ENCODE measurements at places on chromosomes 4 and X.

DNA sequence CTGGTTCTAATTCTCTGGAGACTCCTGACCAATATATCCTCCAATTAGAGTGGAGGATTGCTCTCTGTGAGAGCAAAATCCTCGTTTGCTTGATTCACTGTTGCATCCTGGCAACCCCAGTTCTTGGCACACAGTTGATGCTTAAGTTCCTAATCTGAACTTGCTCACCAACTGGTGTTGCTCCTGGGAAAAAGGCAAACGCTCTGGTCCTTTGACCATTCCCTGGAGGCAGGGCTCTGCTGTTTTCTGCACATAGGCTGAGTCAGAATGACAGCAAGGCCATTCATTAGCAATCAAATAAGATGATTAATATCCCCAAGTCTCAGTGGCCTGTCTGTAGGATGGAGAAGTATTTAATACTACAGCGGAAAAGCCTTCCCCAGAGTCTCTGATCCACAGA, 172.7 kb upstream of the TBC1D9 start:
- DNase-seq = no peak

DNA sequence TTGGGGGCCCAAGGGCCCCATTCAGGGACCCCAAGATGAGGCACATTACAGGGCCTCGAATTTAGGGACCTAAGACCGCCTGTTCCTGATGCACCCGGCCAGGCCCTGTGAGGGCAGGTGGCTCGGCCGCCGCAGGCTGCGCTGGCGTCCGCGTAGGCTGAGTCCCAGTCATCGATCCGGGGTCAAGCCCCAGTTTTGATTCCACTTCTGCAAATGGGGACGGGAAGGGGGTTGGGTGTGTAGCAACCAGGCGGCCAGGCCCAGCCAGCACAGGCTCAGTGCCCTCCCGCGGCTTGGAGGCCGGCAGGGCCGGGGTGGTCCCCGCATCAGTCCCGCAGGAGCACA, 327 bp downstream of the PNPLA4 start:
- no peak for DNase-seq

- peak; percentile 10 for DNase-seq
Measured at GRCh38 chr4:154982187-154983047, 201.3 kb downstream of the RBM46 start.

- DNase-seq = no peak
Measured at GRCh38 chrX:8845060-8845459, 43.9 kb upstream of the FAM9A start.

- DNase-seq = no peak
Measured at GRCh38 chrX:155028129-155028528, 1.5 kb downstream of the FUNDC2 start.

- DNase-seq = no peak
Measured at GRCh38 chr4:142043509-142043908, 407.1 kb downstream of the IL15 start.

DNA sequence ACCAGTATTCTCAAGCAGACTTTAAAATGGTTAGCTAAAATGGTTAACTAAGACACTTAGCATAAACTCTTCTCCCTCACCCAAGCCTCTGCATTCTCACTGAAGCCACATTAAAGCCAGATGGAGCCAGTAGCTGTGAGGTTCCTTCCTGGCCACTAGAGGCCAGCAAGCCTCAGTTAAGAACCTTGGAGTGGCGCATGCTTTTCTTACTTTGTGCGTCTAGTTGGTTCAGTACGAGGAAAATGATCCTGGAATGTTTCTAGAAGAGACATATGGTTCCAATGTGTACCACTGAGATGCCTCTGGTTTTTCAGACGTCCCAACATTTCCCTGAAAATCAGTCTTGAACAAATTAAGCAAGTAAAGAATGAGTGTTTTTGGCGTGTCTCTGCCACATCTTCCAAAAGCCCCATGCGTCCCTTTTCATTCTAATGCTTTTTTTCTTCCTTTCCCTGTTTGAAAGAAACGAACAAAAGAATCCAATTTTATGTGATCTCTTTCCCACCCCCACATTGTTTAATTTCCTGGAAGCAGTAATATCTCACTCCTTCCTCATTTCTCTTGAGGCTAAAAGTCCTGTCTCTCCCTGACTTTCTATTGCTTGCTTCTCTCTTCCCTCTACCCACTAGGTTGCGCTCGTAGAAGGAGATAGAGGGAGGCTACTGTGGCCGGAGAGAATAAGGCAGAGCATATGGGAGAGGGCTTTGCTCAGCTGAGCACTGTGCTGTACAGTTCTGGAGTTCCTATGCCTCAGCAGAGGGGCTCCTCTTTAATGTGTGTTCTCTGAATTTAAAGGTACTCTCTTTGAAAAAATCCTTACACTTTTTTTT, 82.9 kb upstream of the TAB3 start:
- DNase-seq = peak; percentile 50

- DNase-seq = no peak
Measured at GRCh38 chrX:51614353-51615012, 4.2 kb downstream of the CENPVL3 start.

- DNase-seq = no peak
Measured at GRCh38 chrX:23861215-23861896, 46.4 kb downstream of the APOO start.

- no peak for DNase-seq
Measured at GRCh38 chrX:40748977-40749376, 13.6 kb upstream of the MED14 start.

GRCh38 chr4:103171006-103171405, 27.1 kb downstream of the CENPE start:
- no peak for DNase-seq

GRCh38 chr4:158192439-158193158, 17.7 kb upstream of the TMEM144 start:
- DNase-seq = no peak

GRCh38 chr4:12889054-12889453, 595.1 kb downstream of the RAB28 start:
- DNase-seq = no peak

GRCh38 chrX:74536152-74536831, 78.1 kb downstream of the RLIM start:
- DNase-seq = peak; percentile 63

DNA sequence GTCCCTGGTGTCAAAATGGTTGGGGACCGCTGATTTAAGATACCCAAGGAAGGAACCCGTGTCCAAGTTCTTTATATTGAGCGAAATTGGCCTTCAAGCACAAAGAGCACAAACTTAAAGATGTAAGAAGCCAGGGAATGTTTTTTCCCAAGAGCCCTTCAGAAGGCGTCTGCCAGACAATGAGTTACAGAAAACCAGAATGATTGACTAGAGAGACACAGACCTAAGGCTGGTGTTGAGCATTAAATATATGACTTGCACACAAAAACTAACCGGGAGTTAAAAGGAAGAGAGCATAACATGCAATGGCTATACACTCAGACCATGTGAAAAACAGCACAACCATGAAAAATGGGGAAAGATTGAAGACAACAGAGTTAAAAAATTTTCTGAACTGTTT, 157.5 kb upstream of the FAM9B start:
- DNase-seq = no peak

DNA sequence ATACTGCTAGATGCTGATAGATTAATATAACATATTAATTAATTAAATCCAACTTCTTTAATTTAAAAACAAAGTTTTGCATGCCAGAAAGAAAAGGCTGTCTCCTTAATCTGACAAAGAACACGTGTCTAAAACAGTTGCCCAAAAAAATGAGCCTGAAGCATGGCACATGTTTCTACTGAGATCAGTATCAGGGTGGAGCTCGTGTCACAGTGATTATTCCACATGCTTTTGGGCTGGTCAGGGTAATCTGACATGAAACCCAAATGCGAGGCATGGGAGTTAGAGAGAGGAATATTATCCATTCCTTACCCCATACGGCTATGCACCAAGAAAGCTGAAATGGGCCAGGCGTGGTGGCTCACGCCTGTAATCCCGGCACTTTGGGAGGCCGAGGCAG, 79.4 kb upstream of the ADRA2C start:
- no peak for DNase-seq

GRCh38 chr4:173091362-173091761, 77.2 kb upstream of the GALNT7 start:
- no peak for DNase-seq

DNA sequence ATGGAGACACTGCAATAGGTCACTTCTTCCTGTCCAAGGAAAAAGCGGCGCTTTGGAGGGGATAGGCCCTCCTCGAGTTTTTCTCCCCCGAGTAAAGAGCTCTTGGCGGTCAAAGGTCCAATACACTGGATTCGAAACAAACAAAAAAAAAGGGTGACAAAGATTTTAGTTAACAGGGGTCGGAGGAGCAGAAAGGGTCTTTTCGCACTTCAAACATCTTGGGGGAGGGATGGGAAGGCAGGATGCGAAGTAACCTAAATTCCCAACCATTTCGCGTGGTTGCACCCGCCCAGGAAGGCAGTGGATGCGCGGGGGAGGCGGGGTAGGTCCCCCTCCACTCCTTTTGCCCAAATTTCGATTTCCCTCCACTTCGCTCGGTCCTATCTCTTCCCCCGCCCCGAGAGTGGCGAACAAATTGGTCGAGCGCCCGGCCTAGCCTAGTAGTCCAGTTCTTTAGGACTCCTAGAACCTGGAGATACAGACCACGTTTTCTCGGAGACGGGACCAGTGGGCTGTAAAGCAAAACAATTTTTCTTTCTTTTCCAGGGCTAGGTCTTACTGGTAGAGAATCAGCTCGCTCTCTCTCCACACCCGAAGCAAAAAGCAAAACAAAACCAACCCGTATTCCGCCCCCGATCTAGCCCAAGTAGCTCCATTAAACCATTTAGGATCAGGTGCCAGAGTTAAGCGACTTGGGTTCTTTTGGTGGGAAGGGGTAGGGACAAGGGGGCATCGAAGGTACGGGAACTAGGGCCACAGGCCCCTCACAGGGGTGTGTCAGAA, 2.0 kb upstream of the STAG2 start:
- no peak for DNase-seq

DNA sequence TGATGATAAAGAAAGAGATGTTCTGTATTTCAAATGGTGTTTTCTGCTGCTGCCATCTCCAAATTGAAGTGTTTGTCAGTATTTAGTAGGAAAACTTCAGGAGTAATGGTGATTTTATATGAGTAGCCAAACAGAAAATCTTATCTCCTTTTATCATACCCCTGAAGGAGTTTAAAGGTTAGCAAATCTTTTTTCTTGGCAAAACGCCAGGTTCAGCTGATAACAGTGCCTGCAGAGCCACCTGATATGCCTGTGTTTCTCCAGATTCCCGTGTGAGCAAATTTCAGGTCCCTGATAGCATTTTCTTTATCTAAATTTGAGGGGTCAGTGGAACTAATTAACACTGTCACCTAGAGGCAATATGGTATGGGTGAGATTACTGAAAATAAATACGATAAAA, 65.8 kb upstream of the ETNPPL start:
- no peak for DNase-seq

DNA sequence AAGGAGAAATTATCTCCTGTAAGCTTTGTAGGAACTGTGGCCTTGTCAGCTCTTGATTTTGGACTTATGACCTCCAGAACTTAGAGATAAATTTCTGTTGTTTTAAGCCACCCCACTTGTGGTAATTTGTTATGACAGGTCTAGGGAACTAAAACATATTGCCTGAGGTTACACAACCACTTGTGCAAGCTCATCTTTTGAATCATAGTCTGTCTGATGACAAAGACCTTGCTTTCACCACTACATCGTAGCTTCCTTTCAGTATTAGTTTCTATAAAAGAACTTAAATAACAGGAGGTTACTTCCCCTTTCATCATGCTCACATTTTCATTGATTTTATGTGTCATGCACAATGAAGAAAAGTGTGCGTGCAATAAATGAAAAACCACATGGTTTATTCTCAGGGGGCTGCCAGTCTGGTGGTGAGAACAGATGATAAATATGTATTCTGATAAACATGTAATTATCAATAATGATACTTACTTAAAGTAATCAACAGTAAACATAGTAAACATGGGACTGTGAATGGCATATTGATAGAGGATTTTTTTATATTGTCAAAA, 690.0 kb upstream of the HS3ST1 start:
- peak; percentile 46 for DNase-seq

- no peak for DNase-seq
Measured at GRCh38 chrX:113759422-113759821, 824.5 kb upstream of the HTR2C start.

- no peak for DNase-seq
Measured at GRCh38 chr4:40595981-40596380, 33.7 kb downstream of the RBM47 start.

- no peak for DNase-seq
Measured at GRCh38 chr4:177349191-177349590, 39.5 kb downstream of the NEIL3 start.

DNA sequence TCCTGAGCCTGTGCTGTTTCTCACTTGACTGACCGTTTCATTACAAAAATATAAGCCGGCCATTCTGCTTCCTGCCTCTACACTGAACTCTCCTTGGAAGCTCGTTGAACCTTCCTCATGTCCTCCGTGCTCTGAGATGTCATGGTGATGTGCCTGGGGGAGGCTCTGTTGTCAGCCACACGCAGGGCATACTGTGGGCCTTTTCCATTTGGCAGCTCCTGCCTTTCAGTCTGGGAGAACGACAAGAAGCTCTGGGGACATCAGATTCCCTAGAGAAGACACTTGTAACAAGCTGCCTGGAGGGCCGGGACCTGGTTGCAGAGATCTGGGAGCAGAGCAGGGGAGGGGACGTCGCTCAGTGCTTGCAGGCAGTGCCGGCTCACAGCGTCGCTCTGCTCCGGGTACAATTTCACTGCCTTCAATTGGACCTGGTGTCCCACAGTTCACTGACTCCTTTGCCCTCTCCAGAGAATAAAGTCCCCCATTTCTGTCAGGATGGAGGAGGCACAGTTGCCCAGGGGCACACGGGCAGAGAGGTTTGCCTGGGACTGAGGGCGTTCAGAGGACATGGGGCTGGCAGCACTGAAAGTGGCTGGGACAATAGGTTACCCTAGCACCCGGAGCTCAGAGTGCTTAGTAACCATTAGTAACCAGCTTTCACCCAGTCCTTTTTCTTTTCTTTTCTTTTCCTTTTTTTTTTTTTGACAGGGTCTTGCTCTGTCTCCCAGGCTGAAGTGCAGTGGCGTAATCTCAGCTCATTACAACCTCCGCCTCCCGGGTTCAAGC, 19.1 kb upstream of the MECP2 start:
- no peak for DNase-seq

DNA sequence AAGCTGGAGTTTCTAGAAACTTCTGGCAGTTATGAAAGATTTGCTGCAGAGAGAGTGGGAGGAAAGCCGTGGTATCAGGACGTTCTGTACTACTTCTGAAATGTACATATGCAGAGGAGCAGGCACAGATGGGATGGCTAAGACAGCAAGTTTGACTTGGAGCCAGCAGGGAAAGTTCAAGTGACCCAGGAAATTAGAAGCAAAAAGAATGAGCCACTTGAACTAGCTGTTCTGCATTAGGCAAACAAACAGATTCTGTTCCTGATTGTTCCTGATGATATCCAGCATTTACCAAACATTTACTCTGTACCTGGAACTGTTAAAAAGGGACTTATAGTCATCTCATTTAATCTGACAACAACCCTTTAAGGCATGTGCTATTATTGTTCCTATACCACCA, 41.4 kb upstream of the CXCL13 start:
- no peak for DNase-seq

- no peak for DNase-seq
Measured at GRCh38 chr4:3634281-3634857, 102.1 kb upstream of the LRPAP1 start.

GRCh38 chr4:22483551-22483981, 32.3 kb downstream of the ADGRA3 start:
- no peak for DNase-seq

GRCh38 chrX:3550160-3550751, 163.2 kb downstream of the PRKX start:
- no peak for DNase-seq

All from AML-193 (cell line).